Stimulated activated CD8-positive, alpha-beta memory T cell treated with anti-CD3 and anti-CD28 coated beads, Interleukin-7, amount 100 ng/mL, for 1 hour (primary cell): ENCODE measurements at places on chromosomes 12 and 14.

GRCh38 chr12:55724226-55724939 is 4.2 kb downstream of the RDH5 start:
- peak; percentile 22 for DNase-seq

DNA sequence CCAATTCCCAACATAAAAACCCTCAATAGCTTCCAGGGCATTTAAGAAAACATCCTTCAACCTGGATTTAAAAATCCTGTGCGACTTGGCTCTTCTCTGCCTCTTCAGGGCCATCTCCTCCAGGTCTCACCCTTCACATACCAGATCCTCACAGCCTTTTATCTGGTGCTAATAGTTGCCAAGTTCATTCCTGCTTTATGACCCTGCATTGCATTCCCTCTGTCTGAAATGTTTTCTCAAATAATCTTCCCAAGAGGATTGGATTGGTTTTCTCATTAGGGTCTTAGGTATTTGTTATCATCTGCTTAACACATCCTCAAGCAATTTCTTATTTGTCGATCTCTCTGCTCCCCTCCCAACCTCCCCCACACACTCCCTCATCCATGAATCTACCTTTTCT is 832.0 kb downstream of the GALC start:
- no peak for DNase-seq

DNA sequence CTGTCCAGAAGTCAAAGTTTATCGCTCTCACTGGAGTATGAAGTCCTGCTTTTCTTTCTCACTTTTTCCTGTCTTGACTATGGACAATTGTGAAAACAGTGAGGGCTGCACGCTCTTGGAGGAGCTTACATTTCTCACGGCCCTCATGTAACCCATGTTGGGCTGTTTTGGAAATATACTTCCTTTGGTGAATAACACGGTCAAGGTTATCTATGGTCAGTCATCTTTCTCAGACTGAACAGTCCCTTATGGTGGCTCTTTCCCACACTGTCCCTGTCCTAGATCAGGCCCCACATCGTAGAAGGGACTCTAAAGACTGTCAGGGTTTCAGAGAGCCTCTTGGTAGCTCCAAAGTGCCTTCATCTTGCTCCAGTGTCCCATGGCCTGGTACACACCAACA is 7.2 kb downstream of the CCDC92 start:
- DNase-seq: no peak

DNA sequence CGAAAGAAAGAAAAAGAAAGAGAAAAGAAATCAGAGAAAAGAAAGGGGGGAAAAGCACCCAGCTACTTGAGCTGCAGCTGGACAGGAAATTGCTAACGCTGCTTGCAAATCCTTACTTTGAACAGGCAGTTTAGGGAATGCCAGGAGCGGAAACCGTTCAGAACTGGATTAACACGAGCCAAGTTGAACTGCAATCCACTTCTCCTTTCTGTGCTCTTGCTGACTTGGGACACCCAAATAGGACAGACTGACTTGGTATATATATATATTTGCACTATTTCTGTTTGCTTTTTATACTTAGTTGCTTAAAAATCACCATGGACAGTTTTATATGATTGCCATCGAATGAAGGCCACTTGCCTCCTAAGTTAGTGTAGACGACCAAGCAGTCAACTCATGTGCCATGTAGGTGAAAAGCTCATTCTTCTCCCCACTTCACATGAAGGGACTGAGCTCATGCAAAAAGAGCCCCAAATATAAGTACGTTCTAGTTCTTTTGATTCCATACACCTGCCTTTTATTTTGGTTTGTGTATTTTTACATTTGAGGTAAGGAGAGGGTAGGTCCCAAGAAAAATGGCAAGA is 5.5 kb downstream of the DUSP6 start:
- no peak for DNase-seq

DNA sequence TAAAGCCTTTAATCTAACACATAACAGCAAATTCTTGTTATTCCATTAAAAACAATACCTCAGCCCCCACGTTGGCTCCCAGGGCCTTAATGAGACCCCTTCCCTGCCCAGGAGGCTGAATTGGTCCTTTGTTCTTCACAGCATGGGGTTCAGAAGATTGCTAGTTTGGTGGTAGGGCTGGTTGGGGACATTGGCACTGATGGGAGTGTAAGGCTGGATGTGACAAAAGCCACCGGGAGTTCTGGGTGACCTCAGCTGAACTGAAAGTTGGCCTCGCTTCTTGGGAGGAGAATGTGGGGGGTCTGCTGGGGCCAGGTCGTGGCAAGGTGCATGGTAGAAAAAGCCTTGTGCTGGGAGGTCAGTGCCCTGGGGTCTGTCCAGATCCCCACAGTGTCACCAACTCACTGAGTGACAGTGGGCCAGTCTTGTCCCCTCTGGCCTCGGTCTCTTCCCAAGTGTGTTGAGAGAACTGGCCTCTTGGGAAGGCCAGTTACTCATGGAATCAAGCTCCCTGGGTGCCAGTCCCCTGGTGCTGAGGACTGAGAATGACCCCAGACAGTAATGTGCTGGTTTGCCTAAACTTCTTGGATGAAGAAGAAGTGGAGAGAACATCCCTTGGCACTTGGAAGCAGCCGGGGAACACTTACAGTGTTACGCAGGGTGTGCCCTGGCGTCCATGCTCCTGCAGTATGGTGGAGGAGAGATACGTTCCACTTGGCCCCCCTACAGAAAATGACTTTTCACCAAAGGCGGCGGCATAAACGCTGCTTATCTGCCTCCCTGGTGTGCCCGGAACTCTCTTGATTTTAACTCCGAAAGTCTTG is 283.7 kb upstream of the RTL1 start:
- no peak for DNase-seq

- DNase-seq: no peak
Observed at GRCh38 chr12:63949902-63950301, 105.4 kb downstream of the SRGAP1 start.

- no peak for DNase-seq
Observed at GRCh38 chr14:79965896-79966295, 245.4 kb downstream of the DIO2 start.
